ENCODE measurements at places on chromosomes 6 and 20.

DNA sequence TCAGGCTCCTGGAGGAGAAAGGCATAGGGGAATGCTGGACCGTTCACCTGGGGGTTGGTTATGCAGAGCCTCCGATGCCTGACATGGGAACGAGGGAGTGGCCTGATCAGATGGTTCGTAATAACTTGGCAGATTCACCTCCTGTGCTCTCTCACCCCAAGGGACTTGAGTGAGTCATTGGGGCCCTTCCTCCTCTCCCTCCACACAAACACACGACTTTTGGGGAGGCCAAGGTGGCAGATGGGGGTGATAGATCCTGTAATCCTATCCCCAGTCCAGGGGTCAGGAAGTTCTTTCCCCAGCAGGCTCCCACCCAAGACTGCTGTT, 45.6 kb upstream of the ARFGEF2 start:
- no peak for DNase-seq

GRCh38 chr6:130132286-130132701, 90.5 kb downstream of the SAMD3 start:
- no peak for DNase-seq

- DNase-seq = no peak
Observed at GRCh38 chr6:41236276-41236675, 8.1 kb downstream of the TREML4 start.

DNA sequence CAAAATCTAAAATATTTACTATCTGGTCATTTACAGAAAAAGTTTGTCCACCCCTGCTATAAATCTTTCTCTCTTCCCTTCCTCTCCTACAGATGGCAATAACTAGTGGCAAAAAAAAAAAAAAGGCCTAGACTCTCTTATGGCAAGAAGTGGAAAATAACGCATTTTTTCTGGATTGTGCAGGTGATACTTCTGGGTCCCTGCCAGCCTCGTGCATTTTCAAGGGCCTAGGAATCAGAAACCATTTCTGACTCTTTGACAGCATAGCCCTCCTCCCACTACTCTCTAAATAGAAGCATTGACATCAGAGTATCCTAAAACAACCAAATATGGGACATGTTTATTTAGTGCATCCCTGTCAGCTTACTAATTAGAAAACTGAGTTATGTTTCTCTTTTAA, 251.0 kb downstream of the KHDC1L start:
- DNase-seq = no peak

Measured in hematopoietic multipotent progenitor cell (in vitro differentiated cells).